ENCODE measurements at places on chromosomes 6 and 20.

GRCh38 chr6:2191390-2191740 is 54.0 kb downstream of the GMDS start:
- no peak for DNase-seq

GRCh38 chr20:32965581-32966373 is 38.5 kb downstream of the SUN5 start:
- DNase-seq, result peak; percentile 8

DNA sequence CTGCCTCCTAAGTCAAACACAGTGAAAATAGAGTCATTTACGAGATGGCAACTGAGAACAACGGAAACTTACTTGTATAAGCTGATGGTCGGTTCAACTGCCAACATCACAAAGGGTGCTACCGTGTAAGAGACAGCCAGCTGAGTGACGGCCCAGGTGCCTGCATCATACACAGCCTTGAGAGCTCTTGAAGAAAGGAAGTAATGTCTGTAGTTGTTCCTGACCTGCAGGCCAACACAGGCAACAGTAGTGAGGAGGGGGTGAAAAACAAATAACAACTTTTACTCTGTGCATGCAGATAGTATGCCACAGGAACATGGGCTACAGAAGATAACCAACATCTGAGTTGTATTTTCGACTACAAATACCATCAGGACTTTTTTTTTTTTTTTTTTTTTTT is 102.7 kb downstream of the MBOAT1 start:
- no peak for DNase-seq

GRCh38 chr20:51189814-51190782 is 167.2 kb upstream of the KCNG1 start:
- DNase-seq, result no peak

- DNase-seq, result no peak
These were observed 9.6 kb downstream of the JARID2 start for GRCh38 chr6:15255481-15255880.

GRCh38 chr20:63771046-63771707 is 31.6 kb downstream of the SLC2A4RG start:
- DNase-seq, result no peak

- DNase-seq, result no peak
These were observed 85.2 kb downstream of the VEGFA start for GRCh38 chr6:43855247-43855646.

DNA sequence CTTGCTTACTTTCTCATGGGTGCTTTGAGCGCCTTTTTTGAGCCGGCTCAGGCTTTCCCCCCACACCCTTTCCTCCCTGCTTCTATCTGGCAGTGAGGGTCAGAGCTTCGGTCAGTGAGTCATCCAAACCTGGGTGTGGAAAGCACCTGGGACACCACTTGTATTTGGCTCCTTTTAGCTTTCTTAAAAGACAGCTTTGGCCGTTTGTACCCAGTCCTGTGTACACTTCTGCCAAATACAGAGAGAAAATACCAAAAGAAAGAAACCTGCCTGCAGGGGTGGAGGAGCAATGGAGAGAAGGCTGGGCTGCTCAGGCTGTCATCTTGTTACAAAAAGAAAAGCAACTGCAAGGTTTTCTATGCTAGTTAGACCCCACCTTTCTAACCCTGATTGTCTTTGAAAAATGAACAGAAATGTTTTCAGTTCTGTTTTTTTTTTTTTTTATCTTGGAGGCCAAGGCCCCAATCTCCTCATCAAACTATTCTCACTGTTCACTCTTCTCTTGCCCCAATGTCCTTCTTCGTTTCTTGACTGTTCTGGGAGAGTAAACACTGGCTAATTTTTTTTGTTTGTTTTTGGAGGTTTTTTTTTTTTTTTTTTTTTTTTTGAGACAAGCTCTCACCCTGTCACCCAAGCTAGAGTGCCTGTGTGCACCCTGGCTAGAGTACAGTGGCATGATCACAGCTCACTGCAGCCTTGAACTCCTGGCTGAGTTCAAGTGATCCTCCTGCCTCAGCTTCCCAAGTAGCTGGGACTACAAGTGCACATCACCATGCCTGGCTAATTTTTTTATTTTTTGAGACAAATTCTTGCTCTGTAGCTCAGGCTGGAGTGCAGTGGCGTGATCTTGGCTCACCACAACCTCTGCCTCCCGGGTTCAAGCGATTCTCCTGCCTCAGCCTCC is 76.4 kb downstream of the SSR1 start:
- DNase-seq, result no peak

GRCh38 chr20:40154514-40154913 is 534.5 kb downstream of the MAFB start:
- DNase-seq, result no peak

GRCh38 chr20:51525241-51526105 is 17.0 kb downstream of the NFATC2 start:
- DNase-seq, result peak; percentile 22

DNA sequence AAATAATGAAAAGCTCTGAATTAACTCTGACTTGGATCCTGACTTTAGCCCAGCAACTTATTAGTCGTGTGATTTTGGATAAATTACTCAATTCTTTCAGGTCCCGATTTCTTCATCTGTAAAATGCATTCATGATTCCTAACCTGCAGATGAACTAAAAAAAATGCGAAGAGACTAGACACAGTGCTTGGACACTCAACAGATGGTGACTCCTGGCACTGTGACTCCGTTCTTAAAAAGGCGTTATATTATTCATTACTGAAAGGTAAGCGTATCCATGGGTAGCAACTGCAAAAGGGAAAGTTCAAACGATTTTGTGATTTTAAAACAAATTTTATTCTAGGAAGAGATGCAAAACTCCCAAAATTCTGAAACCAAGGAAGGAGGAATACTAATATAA is 226.3 kb downstream of the KIF16B start:
- DNase-seq, result no peak

DNA sequence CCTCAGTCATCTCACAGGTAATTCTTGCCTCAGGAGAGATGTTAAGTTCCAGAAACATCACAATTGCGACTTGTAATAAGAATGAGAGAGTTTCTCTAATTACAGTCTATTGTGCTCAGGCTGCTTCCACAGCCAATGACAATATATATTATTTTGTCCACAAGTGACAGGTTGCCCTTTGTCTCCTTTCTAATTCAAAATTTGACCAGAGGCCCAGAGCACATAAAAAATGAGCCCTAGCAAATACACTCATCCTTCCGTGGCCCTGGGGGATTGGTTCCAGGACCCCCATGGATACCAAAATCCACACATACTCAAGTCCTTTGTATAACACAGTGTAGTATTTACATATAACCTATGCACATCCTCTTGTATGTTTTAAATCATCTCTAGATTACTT is 88.1 kb upstream of the TMEM170B start:
- no peak for DNase-seq

DNA sequence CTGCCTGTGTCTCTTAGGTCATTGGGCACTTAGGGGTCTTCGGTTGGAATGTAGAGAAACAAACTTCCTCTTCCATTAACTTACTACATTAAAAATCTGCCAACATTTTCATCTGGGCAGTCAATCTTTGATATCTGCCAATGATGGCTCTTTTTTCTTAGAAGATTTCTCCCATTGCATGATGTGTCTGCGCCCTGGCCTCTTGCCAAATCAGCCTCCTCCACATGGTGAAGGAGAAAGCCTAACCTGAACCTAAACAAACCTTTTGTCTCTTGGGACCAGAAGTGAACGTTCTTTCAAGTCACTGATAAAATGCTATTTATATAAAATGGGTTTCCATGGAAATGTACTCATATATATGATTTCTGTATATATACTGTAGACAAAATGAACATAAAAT is 998.9 kb upstream of the GJE1 start:
- DNase-seq, result no peak

DNA sequence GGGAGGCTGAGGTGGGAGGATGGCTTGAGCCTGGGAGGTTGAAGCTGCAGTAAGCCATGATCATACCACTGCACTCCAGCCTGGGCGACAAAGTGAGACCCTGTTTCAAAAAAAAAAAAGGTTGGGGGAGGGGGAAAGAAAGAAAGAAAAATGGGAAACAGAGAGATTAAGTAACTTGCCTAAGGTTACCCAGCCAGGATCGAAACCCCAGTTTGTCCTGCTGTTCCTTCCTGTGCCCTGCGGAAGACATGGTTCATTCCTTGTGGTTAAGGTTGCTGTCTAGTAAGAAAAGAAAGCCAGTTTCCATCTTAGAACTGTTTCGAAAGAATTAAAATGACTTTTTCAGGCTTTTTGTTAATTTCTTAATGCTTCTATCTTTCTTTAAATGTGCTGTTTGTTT is 29.8 kb downstream of the C6orf89 start:
- DNase-seq, result no peak

GRCh38 chr6:15875797-15876196 is 213.0 kb upstream of the DTNBP1 start:
- no peak for DNase-seq

GRCh38 chr20:25325073-25325472 is 65.6 kb downstream of the ABHD12 start:
- peak; percentile 7 for DNase-seq

GRCh38 chr6:119575721-119576120 is 226.2 kb upstream of the MAN1A1 start:
- no peak for DNase-seq

- no peak for DNase-seq
These were observed 22.7 kb downstream of the TMX4 start for GRCh38 chr20:7996898-7997297.

GRCh38 chr6:15460110-15460727 is 202.6 kb downstream of the DTNBP1 start:
- no peak for DNase-seq

- DNase-seq, result no peak
These were observed 91.7 kb upstream of the EPB41L1 start for GRCh38 chr20:36062799-36063198.

DNA sequence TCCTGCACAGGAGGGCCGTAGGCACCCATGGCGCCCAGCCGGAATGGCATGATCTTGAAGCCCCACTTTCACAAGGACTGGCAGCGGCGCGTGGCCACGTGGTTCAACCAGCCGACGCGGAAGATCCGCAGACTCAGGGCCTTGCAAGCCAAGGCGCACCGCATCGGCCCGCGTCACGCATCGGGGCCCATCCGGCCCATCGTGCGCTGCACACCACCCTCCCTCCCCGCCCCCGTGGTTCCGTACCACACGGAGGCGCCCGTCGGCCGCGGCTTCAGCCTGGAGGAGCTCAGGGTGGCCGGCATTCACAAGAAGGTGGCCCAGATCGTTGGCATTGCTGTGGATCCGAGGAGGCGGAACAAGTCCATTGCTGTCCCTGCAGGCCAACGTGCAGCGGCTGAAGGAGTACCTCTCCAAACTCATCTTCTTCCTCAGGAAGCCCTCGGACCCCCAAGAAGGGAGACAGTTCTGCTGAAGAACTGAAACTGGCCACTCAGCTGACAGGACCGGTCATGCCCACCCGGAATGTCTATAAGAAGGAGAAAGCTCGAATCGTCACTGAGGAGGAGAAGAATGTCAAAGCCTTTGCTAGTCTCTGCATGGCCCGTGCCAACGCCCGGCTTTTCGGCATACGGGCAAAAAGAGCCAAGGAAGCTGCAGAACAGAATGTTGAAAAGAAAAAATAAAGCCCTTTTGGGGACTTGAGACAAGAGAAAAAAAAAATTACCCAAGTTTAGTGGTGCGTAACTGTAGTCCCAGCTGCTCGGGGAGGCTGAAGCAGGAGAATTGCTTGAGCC is 9.9 kb upstream of the NCOA5 start:
- no peak for DNase-seq

- DNase-seq, result peak; percentile 49
These were observed 151.6 kb downstream of the SOBP start for GRCh38 chr6:107641500-107641941.

GRCh38 chr6:112004201-112005012 is 49.5 kb upstream of the CCN6 start:
- DNase-seq, result peak; percentile 16

DNA sequence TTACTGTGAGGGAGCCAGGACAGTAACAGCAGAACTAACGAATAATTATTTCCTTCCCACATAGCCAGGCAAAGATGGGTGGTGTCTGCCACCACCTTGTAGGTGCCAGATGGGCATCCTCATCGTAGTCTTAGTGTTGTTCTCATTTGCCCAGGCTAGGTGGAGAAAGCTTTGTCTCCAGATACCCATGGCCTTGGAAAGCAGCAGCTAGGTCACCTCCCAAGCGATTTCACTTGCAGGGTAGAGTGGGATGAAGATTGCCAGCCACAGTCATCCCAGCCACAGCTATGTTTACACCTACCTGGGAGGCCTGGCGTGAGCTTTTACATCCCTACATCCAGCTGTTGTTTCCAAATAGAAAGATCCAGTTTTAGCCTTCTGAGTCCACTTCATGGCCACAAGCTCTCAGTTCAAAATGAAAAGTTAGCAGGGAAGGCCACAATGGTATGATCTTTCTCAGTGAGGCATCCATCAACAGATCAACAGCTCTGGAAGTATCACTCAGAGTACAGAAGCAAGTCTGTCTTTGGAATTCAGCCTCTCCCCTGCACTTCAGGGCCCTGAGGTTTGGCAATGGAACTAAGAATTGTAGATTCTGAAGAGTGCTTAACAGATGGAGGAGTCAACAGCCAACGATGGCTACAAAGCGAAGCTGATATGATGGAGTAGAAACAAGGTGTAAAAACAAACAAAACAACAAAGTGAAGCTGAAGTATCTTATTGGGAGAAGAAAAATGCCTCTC is 11.0 kb upstream of the SNRPC start:
- DNase-seq, result no peak

- DNase-seq, result no peak
These were observed 295.3 kb downstream of the PRL start for GRCh38 chr6:22001396-22002027.

DNA sequence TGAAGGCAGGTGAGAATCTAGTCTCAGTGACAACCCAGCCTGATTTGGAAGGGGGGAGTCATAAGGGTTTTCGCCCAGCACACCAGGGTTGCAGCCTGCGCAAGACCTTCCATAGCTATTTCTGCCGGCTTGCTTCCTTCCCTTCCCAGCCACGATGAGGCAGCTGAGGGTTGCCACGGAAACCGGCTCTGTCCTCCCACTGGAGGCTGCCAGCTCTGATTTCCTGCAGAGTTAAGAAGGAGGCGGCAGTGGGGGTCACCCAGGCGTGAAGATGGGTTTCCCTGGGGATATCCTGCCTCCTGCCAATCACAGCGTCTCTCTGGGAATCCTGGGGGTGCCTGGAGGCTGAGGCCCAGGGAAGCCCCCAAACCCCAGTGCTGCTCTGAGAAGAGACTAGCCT is 23.1 kb upstream of the KCNB1 start:
- no peak for DNase-seq

DNA sequence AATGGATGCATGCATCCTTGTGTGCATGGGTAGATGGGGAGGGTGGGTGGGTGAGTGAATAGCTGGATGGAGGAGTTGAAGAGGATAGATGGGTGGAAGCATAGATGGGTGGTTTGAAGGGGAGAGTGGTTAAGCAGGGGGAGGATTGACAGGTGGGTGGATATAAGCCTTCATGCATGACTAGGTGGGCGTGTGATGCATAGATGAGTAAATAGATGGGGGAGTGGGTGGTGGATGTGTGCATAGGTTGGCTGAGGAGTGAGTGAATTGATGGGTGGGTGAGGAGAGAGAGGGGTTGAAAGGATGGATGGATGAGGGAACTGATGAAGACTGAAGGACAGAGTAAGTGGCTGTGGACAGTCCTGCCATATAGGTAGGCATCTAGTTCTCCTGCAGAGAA is 4.5 kb downstream of the COL11A2 start:
- no peak for DNase-seq

GRCh38 chr20:2891343-2891742 is 18.1 kb downstream of the PTPRA start:
- no peak for DNase-seq

- peak; percentile 41 for DNase-seq
These were observed 183.1 kb downstream of the DTNBP1 start for GRCh38 chr6:15479761-15480160.

- DNase-seq, result no peak
These were observed 1293.7 kb downstream of the EPHA7 start for GRCh38 chr6:92125681-92126080.

- DNase-seq, result no peak
These were observed 32.9 kb upstream of the ID1 start for GRCh38 chr20:31572042-31572700.

Measured in mucosa of gallbladder (tissue), 1 donor.